ENCODE measurements at places on chromosomes 1 and 21.

DNA sequence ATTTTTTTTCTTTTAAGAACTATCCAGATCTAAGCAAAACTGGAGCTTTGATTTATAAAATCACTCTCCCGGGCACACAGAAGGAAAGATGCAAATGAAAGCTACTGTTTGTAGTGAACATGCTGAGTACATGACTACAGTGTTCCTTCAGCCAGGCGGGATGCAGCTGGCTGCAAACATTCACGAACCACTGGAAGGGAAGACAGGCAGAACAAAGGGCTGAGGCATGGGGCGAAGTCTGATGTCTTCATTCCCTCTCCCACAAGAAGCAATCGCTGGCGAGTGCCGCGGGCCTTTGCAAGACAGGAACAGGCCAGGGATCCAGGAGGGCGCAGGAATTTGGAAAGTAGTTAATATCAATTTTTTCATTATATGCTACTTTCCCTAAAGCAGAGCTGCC lies 257.9 kb upstream of the AJAP1 start:
- H3K27ac ChIP-seq, result no peak overlapping the region
- H3K27me3 ChIP-seq, result peaks cover 94% of the 10 kb centered on the region
- no peak overlapping the region for H3K4me3 ChIP-seq
- DNase-seq, result no peak
- no peaks in the 10 kb centered on the region for H3K36me3 ChIP-seq

- no peak overlapping the region for H3K27ac ChIP-seq
- H3K4me3 ChIP-seq, result no peak overlapping the region
- DNase-seq, result no peak
- no peaks in the 10 kb centered on the region for H3K36me3 ChIP-seq
- no peaks in the 10 kb centered on the region for H3K27me3 ChIP-seq
- no peaks in the 10 kb centered on the region for H3K4me1 ChIP-seq
Measured at GRCh38 chr1:224058303-224058702, 55.6 kb upstream of the FBXO28 start.

- no peak overlapping the region for H3K4me3 ChIP-seq
- no peak overlapping the region for H3K27ac ChIP-seq
- no peak for DNase-seq
Measured at GRCh38 chr1:83548311-83548710, 450.6 kb downstream of the TTLL7 start.

DNA sequence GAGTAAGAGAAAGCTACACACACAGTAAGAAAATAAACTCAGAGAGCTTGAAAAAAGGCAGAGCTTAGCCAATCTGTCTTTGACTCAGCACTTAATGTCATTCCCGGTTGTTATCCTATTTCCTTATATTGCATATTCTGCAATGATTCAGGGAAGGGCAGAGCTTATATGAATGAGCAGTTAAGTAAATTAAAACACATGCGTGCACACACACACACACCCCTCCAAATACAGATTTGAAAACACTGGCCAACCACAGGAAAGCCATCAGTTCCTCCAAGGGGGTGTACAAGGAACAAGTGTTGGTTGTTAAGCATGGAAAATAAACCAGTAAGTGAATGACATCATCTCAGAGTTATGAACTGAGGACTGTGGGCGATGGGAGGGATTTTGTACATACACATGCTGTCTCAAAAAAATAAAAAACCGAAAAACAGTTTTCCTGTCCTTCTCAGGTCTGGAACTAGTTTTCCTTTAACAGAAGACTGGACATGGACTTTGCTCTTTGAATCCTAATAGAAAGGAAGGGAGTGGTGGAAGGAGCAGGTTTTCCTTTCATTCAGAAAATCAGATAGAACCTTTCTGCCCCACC lies 1.0 kb downstream of the IQGAP3 start:
- peak overlapping the region; percentile 83 for H3K4me3 ChIP-seq
- H3K27ac ChIP-seq, result no peak overlapping the region
- H3K4me1 ChIP-seq, result peaks cover 8% of the 10 kb centered on the region
- H3K36me3 ChIP-seq, result no peaks in the 10 kb centered on the region
- no peaks in the 10 kb centered on the region for H3K27me3 ChIP-seq
- DNase-seq, result no peak
